ENCODE measurements at places on chromosomes 7 and 10.

- DNase-seq = no peak
These were observed 122.2 kb downstream of the CUBN start for GRCh38 chr10:17007418-17007770.

- no peak for DNase-seq
These were observed 191.3 kb upstream of the KLF14 start for GRCh38 chr7:130925136-130925794.

DNA sequence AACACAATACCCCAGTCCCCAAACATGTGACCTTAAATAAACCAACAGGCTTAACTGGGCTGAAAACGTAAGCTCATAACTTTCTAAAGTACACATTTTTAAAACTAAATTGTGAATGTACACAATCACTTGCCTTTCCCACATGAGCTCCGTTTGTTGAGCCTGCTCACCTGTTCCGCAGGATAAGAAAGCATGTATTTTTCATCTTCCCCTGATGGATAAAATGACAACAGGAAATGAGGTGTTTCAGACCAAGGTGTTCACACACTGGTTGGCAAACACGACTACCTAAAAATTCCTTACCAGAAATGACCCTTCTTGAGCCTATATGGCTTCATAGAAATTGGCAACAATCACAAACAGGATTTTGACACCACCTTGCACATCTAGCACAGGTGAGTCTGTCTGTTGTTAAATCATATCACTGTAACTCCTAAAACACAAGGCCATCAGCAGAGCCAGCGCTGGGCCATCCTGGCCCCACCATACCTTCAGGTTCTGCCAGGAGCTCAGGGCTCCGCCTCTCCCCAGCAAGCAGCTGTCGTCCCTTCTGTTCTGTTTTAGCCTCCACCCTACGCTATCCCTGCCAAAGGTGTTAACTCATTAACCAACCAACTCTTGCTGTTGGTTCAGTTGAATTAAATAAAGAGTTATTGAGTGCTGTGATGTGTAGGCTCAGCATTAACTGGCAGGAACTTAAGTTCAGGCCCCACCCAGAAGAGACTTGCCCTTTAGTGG lies 73.6 kb upstream of the RNF32 start:
- no peak for DNase-seq

DNA sequence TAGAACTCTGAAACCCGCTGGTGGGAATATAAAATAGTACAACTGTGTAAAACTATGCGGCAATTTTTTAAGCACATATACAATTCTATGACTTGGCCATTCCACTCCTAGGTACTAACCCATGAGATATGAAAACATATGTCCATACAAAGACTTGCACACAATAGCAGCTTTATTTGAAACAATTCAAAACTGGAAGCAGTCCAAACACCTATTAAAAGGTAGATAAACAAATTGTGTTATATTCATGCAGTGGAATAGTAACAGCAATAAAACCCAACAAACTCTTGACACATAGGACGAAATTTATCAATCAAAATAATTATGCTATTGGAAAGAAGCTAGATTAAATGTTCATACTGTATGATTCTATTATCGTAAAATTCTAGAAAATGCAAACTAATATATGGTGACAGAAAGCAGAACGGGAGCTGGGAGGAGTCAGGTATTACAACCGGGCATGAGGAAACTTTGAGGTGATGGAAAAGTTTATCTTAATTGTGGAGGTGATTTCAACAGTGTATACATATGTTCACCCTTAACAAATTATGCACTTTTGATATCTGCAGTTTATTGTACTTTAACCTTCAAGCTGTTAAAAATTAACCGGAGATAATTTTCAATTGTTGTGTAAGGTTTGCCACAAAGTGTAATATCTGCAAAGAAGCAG lies 803 bp upstream of the STK31 start:
- DNase-seq = no peak

DNA sequence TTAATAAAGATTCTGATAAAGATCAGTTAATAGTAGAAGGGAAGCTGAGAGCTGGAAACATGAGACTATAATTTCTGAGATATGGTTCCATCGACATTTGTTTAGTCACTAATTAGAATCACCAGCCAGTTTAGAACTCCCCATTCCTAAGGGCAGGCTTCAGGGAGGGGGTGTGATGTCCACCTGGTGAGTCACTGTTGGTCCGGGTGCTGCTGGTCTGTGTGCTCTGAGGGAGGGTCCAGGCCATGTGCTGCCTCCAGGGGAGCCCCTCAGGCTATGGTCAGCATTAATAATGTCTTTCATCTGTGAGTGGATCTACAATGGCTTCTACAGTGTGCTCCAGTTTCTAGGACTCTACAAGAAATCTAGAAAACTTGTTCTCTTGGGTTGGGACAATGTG lies 115.8 kb downstream of the ADAM12 start:
- DNase-seq = no peak

DNA sequence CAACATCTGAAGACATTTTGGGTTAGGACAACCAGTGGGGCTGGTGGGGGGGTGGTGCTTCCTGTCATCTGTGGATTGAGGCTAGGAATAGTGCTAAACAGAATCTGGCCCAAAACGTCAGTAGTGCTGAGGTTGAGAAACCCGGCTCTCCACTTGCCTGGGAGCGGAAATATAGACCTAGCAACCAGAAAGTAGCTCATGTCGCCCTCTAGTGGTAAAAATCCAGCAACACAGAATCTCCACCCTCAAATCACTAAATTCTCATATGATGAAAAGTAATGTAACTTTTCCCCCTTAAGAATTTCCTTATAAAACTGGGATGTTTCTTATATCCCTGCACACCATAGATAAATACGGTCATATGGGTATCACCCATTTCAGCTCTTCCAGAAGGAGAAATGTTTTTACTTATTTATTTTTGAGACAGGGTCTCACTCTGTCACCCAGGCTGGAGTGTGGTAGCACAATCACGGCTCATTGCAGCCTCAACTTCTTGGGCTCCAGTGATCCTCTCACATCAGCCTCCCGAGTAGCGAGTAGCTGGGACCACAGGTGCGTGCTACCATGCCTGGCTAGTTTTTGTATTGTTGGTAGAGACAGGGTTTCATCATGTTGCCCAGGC lies 34.4 kb downstream of the ZC3HAV1 start:
- peak; percentile 35 for DNase-seq

GRCh38 chr10:131161087-131161486 lies 150.4 kb downstream of the TCERG1L start:
- DNase-seq = no peak

- DNase-seq = no peak
These were observed 315.2 kb upstream of the GHITM start for GRCh38 chr10:83824099-83824498.

GRCh38 chr10:126294451-126294850 lies 93.8 kb downstream of the ADAM12 start:
- DNase-seq = no peak

DNA sequence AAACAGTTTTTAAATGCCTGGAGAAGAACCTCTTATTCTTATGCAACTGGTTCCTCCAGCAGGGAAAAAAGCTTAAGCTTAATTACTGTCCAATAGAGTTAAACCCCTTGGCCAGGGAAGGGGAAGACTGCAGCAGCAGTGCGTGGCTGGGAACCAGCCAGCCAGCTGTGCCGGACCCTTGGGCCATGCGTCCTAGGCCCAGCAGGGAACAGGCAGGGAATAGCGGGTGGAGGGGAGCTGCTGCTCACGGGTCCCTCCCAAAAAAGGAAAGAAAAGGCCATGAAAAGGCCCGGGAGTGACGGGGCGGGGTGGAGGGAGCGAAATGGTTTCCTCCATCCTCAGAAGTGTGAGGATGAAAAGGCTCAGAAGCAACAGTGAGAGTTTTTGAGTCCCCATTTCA lies 35.2 kb upstream of the HECW1 start:
- DNase-seq = no peak

DNA sequence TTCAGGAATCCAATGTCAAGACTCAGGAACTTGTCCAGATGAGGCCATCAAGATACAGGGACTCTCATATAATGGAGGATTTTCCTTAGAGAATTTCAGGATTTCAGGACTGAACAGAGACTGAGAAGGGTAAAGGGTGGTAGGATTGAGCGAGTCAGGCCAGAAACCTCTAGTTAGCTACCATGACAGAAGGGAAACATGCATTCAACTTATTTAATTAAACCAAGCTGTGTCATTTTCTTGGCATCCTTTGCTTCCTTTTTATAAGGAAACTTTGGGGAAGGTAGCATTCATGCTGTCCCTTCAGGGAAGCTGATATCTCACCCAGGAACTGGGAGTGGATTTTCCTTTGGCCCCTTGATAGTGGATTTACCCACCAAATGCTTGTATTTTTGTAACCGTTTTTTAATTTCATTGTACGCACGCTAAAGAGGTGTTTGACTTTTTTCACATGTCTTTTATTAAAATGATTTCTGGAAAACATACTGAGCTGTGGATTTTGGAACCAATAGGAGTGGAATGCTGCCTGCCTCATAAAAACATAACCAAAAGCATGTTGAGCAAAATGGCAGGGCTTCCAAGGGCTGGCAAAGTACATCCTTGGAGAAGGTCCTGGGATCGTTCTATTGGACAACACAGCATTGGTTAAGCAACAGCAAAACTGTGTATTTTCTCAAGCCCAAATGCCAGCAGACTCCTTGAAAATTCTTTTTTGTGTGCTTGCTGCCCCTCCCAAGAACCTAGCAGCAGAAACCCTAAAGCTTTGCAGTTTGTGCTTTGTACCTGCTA lies 104.5 kb downstream of the CXCL12 start:
- DNase-seq = no peak

GRCh38 chr10:74008212-74008731 lies 10.4 kb downstream of the VCL start:
- DNase-seq = no peak

- DNase-seq = no peak
These were observed 178.3 kb downstream of the AUTS2 start for GRCh38 chr7:69776611-69777010.

- no peak for DNase-seq
These were observed 65.8 kb downstream of the DNAJC12 start for GRCh38 chr10:67772151-67772550.

- DNase-seq = no peak
These were observed 124.8 kb downstream of the CPED1 start for GRCh38 chr7:121113288-121113687.

DNA sequence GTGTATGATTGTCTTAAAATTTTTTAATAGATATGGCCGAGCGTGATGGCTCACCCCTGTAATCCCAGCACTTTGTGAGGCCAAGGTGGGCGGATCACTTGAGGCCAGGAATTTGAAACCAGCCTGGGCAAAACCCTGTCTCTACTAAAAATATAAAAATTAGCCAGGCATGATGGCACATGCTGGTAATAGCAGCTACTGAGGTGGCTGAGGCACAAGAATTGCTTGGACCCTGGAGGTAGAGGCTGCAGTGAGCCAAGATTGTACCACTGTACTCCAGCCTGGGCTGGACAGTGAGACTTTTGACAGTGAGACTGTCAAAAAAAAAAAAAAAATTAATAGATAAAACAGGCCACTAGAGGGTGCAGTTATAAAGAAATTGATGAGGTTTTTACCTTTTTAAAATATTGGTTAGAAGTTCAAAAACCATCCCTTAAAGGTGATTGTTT lies 20.5 kb downstream of the NOM1 start:
- DNase-seq = no peak

DNA sequence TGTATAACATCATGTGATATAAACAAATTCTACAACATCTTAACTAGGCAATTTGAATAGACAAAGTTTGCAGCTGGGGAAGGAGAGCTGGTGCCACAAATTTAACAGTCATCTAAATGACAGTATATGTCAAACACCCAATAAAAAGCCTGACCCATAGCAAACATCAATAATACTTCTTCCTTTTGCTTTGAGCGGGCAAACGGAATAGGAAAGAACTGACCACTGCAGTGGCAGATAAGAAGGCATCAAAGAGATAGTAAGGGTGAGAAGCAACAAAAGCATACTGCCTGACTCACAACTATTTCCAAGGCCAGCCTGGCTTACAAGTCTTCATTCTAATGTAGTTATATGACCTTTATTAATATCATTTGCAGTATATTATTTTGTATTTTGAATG lies 99.9 kb downstream of the LRRN3 start:
- no peak for DNase-seq

GRCh38 chr7:139231513-139232376 lies 708 bp downstream of the UBN2 start:
- peak; percentile 3 for DNase-seq

- no peak for DNase-seq
These were observed 235.3 kb upstream of the MKI67 start for GRCh38 chr10:128361487-128361886.

DNA sequence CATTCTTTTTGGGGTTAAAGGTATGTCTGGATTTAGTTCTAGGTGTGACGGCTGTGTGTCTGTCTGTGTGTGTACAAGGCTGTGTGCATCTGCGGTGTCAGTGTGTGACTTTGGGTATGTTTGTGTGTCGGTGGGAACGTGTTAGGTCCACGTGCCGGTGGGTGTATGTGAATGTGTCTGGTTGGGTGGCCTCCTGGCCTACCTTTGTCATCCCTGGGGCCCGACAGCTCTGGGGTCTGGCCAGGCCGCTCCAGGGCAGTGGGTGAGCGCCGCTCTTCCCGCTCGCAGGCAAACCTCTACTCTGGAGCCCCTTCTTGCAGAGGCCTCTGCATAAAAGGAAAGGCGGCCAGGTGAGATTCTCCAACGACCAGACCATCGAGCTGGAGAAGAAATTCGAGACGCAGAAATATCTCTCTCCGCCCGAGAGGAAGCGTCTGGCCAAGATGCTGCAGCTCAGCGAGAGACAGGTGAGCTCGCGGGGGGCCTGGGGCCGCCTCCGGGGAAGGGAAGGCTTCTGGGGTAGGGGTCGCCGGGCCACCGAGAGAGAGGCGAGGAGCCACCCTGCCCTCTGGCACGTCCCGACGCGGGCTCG lies 2.4 kb downstream of the HHEX start:
- no peak for DNase-seq

- no peak for DNase-seq
These were observed 944 bp downstream of the PCOLCE start for GRCh38 chr7:100602889-100603725.

DNA sequence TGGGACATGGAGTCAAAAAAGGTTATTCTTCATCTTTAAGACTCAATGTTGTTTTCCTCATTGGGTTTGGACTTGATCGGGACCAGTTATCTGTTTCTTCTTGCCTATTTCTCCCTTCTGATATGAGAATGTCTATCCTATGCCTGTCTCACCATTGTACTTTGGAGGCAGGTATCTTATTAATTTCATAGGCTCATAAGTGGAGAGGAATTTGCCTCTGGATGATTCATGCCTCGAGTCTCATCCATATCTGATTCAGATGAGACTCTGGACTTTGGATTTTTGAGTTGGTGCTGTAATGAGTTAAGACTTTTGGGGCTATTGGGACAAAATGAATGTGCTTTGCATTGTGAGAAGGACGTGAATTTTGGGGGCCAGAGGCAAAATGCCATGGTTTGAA lies 36.2 kb upstream of the CCDC7 start:
- DNase-seq = no peak

- no peak for DNase-seq
These were observed 537.1 kb upstream of the FOXK1 start for GRCh38 chr7:4144811-4145510.

- DNase-seq = no peak
These were observed 394.2 kb downstream of the LRMDA start for GRCh38 chr10:75825661-75826060.

All from stimulated activated CD8-positive, alpha-beta memory T cell treated with anti-CD3 and anti-CD28 coated beads, Interleukin-7, amount 100 ng/mL, for 48 hours (primary cell).